CD4-positive, alpha-beta T cell treated with Interferon alpha-2 for 1 hour (primary cell): ENCODE measurements at places on chromosomes 7 and 10.
A peak's percentile ranks its signal among the peaks of the same experiment; 100 is the strongest.

GRCh38 chr10:62638062-62638477 lies 166.4 kb upstream of the ADO start:
- peak; percentile 54 for DNase-seq

- no peak for DNase-seq
These were observed 16.0 kb downstream of the TRIL start for GRCh38 chr7:28942168-28942567.

- DNase-seq, result no peak
These were observed 19.5 kb downstream of the HYAL4 start for GRCh38 chr7:123864436-123864835.

DNA sequence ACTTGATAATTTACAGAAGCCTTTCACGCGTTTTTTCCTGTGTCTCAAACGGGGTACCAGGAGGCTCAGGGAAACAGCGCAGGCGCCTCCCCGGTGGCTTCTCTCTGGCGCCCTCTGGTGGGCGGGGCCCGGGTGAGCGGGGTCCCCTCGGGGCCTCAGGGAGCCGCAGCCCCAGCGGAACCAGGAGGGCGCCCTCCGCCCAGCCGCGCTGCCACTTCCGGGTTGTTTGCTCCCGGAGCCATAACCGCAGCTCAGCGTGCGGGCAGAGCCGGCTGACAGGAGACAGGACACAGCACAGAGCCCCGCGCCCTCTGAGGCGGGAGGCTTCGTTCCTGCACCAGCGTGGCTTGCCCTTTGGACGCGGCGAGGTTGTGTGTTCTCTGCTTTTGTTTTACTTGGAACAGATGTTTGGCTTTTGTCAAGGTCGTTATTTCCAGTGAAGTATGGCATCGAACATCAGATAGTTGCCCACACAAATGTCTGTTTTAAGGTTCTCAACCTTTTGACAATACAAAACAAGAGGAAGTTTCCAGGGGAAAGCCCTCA lies 6.9 kb upstream of the CYP2E1 start:
- DNase-seq, result peak; percentile 90

DNA sequence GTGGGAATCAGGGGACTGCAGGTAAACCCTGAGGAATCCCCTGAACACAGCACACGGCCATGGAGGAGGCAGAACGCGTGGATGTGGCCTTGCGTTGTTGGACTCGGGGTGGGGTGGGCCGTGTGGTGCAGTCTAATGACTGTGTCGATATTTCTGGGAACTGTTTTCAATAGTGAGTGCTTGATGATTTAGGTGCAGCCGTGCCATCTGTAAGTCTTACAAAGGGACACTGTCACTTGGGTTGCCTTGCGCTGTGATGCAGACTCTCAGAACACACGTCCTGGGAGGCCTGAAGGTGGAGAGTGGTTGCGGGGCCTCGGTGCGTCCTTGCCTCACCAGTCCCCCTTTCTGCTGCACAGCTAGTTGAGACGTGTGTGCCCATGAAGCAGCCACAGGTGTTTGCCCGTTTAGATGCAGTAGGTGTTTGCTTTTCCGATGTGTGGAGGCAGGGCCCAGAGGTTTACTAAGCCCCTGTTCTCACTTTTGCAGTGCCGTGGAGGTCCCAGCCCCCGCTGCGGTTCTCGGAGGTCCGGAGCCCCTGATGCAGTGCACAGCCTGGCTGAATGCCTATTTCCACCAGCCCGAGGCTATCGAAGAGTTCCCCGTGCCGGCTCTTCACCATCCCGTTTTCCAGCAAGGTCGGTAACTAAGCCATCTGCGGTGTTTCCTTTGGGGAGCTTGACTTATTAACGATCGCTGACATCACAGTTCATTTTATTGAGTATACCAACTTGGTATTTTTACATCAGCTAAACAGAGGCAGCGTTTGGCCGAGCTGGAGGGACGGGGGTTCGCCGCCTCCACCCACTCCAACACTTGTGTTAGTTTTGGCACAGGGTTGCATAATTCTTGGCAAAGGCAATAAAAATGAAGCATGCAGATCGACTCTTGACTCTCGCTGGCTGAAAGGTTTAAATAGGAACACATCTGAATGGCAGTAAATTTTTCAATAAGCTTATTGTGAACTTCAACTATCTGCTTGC lies 240.7 kb downstream of the MGMT start:
- no peak for DNase-seq

- DNase-seq, result no peak
These were observed 2.6 kb upstream of the METTL27 start for GRCh38 chr7:73844848-73845460.

- no peak for DNase-seq
These were observed 21.1 kb upstream of the GPR26 start for GRCh38 chr10:123645016-123645415.
